ENCODE measurements at places on chromosomes 3 and 15.

DNA sequence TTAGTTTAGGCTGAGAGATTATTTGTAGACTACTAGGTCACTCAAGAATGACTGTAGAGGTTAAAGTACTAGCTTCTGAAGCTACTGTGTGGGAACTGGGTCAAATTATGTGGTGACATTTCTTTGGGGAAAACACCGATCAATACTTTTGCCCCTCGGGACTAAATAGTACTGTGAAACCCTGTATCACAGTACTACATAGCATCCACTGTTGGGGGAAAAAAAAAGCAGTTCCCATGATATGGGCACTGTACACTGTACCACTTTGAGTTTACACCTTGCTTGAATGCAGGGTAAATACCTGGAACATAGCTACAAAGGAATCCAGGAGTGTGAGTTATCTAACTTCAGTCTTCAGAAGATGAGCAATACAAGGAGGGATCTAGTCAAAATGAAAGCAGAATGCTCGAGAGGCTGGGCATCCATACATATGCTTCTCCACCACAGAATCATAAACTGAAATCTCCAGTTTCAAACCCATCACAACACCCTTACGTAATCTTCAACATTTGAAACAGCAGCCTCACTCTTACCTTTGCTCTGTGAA lies 311.4 kb downstream of the UNC13C start:
- no peak for DNase-seq

DNA sequence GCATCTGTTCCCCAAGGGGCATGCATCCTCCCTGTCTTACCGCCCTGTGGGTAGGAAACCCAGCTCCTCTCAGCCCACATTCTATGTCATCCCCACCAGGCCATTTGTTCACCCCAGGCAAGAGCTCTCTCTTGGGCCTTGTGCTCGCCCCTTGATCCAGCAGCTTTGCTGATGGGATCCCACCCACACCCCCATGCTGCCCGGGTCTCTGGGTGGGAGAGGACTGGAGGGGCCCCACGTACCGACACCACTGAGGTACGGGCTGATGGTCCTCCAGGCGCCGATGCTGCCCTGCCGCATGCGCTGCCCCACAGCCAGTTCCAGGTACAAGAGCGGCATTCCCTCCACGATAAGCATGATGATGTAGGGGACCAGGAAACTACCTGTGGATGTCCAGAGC lies 14.5 kb downstream of the SLC6A20 start:
- no peak for DNase-seq

- DNase-seq: no peak
Measured at GRCh38 chr3:64105816-64106215, 82.5 kb upstream of the PSMD6 start.

- no peak for DNase-seq
Measured at GRCh38 chr15:53987480-53987879, 9.2 kb downstream of the UNC13C start.

DNA sequence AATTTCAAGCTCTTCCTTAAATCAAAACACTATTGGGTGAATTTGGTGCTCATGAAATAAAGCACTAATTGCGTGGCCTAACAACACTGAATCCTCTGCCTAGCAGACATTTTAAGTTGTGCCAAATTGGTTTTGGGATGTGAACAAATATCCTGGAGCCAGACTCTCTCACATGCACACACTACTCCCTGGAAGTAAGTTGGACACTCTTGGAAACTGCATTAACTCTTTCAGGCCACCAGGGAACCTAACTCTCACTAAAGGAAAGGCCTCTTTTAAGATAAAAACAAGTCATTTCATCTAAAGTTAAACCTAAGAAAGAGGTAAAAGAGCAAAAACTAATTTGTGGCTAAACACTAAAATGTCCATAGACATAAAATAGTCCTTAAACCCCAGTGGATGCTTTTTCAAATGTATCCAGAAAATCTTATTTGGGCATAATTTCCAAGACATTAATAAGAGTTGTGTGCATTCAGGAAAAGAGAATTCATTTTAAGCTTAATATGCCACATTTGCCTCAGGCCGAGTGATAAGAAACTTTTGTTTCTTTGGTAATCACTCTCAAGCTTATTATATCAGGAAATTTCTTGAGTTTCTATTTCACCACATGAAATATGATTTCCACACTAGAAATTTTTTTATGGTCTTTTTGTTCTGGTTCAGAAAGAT lies 61.8 kb downstream of the ZBTB20 start:
- no peak for DNase-seq

DNA sequence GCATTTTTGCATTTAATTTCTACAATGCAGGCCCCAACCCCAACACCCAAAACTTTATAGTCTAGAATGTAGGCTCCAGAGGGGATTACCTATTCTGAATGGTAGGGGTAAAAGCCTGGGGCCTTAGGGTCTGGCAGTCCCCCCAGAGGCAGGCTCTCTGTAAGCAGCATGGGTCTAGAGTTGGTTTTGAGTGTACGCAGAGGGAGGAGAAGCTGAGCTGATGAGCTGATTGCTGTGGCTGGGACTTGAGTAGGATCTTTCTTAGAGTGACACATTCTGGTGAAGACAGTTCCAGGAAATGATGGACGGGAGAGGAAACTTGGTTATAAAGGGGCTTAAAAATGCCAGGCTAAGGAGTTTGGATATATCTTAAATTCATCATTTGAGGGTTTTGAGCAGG lies 2.1 kb downstream of the LPP start:
- DNase-seq: no peak

DNA sequence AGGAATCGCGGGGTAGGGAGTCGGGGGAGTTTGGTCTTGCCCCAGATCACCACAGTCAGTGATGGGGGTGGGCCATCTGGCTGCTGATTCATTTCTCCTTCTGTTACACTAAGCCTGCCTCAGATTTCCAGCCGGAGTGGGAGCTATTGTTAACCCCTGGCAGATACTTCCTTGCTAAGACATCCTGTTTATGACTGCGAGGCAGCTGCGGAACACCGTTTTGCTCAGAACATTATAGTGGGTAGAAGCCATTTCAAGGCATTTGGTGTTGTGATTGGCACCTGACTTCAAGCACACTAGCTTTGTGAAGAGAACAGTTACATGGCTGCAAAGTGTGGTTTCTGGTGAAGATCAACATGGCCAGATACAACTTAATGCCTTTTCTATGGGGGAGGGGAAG lies 73.8 kb downstream of the FLNB start:
- DNase-seq: no peak

GRCh38 chr3:188220988-188221818 lies 67.2 kb downstream of the LPP start:
- DNase-seq: no peak

DNA sequence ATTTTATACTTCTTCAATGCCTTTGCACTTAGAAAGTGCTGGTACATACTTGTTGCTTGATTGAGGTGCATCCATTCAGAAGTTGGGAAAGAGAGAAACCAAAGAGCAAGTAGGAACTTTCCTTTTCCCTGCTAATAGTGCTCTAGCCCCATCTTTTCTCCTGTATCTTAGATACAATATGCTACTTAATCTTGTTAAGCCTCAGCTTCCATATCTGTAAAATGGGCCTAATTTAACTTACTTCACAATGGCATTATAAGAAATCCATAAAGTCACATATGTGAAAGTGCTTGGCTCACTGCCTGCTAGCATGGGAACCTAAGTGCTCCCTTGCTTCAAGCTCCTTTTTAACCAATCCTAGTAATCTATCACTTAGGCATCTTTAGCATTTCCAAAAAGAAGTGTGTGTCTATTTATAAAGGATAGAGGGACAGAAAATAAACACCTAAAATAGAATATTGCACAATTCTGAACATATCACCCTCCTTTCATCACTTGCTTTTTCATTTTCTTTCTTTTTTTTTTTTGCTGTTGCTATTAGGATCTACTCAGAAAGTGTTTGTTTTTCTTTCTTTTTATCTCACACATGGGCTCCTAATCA lies 28.1 kb downstream of the KCNAB1 start:
- DNase-seq: no peak

GRCh38 chr15:77126529-77127326 lies 55.8 kb upstream of the TSPAN3 start:
- no peak for DNase-seq

DNA sequence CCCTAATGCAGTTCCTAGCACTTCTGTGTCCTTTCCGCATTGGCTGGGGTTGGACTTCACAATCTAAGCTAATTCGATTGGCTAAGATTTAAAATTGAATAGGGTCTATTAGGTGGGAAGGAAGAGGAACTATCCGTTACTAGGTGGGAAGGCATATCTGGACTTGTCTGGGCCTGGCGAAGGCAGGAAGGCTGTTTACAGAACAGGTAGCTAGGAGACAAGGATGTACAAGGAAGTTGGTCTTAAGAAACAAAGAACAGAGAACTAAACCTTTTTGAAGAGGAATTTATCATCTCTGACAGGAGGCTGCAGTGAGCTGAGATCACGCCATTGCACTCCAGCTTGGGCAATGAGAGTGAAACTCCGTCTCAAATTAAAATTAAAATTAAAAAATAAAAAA lies 17.3 kb upstream of the ATG7 start:
- DNase-seq: no peak

GRCh38 chr3:190178779-190179178 lies 58.1 kb upstream of the P3H2 start:
- DNase-seq: no peak

DNA sequence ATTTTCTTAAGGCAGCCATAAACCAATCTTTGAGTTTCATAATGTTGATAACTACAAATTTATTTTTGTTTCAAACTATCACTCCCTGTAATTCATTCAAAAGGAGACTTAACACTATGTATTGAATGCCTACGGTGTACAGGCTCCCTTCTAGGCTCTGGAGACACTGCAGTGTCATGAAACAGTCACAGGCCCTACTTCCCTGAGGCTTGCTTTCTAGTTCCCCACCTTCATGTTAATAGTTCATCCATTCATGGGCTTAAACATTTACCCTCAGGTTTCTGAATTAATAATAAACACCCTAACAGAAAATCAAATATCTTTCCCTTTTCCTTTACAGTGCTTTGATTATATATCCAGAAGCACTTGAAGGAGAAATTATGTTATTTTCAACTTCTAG lies 168.7 kb downstream of the CHL1 start:
- no peak for DNase-seq

- DNase-seq: no peak
Measured at GRCh38 chr3:188700918-188701317, 470.9 kb upstream of the TPRG1 start.

DNA sequence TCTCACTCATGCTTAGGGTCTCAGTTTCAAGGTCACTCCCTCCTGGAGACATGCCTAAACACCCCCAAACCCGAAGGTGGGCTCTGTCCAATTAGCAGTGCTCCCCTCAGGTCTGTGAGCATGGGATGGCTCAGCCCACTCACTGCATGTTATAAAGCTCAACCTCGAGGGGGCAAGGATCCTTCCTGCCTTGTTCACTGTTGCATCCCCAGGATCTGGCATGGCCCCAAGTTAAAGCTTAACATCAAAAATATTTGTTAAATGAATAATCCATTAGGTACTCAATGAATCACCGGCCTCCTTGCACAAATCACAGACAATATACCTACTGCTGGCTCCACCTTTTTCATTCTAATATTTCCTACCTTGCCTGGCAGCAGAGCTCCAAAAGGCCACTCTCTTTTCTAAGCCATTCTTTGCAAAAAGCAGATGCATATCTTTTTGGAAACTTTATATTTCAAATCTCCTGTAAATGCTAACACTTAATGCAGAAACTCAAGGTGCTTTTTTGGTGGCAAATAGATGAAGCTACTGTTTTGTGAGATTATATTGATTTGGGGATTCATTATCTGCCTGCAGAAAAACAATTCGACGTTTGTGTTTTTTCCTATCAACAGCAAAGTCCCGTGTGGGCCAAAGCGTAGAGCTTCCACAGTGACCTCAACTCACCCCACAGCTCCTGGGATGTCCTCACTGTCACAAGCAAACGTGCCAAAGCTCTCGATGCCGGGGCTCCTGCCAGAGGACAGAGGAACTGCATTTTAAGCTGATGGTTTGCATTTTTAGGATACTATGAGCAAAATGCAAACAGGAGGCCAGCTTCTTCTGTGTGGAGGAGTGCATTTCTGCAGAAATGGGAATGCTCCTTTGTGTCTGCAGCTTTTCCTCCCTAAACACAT lies 35.4 kb downstream of the PCOLCE2 start:
- no peak for DNase-seq

GRCh38 chr15:36694574-36694973 lies 115.1 kb downstream of the CDIN1 start:
- no peak for DNase-seq

- DNase-seq: no peak
Measured at GRCh38 chr15:48645558-48646330, at the start of gene FBN1. Gene FBN1, minus strand, starts transcription at chr15:48645709. Its CDS starts 940 bp downstream, at chr15:48644769.

- DNase-seq: no peak
Measured at GRCh38 chr15:45378913-45379262, 544 bp upstream of the GATM start.

- no peak for DNase-seq
Measured at GRCh38 chr15:46297766-46298165, 662.9 kb downstream of the SQOR start.

- DNase-seq: no peak
Measured at GRCh38 chr15:45611305-45611704, 23.5 kb upstream of the SQOR start.

- DNase-seq: no peak
Measured at GRCh38 chr3:50417637-50418033, 58.3 kb upstream of the TMEM115 start.
